ENCODE measurements at places on chromosomes 16 and 17.

GRCh38 chr17:80816241-80817103, 175.2 kb upstream of the CHMP6 start:
- no peak for DNase-seq

DNA sequence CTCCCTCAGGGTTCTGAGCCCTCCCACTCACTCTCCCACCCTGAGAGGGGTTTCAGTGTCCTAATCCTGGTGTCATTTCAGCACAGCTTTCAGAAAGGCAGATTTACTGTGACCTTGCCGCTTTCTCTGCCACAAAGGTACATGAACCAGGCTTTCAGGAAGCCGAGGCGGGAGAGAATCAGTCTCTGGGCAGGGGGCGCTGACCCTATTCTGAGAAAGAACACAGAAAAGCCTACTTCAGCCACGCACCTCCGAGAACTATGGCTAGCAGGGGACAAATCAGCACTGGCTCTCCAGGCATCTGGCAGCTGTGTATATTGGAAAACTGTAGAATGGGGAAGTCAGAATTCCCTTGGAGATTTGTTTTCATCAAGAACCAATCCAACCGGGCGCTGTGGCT, 57.7 kb upstream of the BCAR1 start:
- DNase-seq: no peak

GRCh38 chr17:73174126-73174525, 9.3 kb downstream of the SSTR2 start:
- no peak for DNase-seq

- DNase-seq: peak; percentile 76
These were observed 15.4 kb upstream of the TMEM220 start for GRCh38 chr17:10745231-10745630.

DNA sequence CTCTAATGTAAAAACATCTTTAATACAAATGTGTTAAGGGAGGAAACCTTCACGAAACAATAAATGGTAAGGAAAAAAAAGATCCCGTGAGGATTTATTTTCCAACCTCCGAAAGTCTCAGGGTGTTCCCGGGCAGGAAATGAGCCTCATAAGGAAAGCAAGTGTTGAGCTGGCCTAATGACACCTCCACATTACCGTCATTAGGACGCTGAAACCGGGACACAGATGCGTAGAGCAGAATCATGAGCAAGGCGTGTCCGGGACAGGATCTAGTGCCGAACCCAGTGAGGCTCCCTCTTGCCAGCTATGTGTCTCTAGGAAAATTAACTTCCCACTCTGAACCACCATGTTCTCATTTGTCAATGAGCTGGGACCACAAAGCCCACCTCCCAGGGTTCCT, 22.7 kb upstream of the CYTH1 start:
- DNase-seq: no peak

DNA sequence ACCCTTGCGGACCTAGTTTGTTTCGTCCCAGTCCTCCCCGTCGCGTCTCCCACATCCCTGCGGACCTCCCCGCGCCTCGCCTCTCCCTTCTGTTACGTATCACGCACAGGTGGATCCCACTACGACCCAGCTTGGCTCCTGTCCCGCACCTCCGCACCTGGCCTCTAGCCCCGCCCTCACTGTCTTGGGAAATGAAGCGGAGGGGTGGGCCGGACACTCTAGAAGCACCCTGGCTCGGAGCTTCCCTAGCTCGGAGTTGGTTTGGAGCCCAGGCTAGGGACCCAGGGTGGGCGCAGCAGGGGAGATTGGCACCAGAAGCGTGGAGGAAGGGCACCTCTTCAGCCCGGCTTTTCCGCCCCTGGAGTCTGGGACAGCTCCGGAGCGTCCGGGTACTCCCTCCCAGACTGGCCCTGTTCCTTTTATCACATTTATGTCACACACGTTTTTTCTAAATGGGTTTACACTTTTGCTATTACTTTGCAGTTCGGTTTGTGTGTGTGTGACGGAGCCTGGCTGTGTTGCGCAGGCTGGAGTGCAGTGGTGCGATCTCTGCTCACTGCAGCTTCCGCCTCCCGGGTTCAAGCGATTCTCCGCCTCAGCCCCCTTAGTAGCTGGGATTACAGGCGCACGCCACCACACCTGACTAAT, 1.4 kb upstream of the CEMP1 start:
- no peak for DNase-seq

DNA sequence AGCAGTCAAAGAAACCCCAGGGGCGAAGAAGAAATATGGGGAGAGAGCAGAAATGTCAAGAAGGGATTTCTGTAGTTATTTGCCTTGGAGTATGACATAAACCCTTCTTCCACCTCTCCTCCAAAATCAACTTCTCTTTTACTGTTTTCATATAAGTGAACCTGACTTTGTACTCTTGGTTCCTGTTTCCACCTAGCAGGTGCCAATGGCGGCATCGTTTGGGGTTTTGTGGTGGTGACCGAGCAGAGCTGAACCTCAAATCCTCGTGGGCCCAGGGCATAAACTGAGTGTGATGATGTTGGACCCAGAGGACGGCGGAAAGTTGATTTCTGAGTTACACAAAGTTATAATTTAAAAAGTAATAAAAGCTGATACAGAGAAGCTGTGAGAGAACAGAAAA, 39.6 kb upstream of the PSMD7 start:
- DNase-seq: no peak
